ELF-1 (cell line): ENCODE measurements at places on chromosomes 12 and 14.
A peak's percentile ranks its signal among the peaks of the same experiment; 100 is the strongest.

- peak; percentile 27 for DNase-seq
These were observed 8.0 kb downstream of the SCNN1A start for GRCh38 chr12:6367065-6367968.

DNA sequence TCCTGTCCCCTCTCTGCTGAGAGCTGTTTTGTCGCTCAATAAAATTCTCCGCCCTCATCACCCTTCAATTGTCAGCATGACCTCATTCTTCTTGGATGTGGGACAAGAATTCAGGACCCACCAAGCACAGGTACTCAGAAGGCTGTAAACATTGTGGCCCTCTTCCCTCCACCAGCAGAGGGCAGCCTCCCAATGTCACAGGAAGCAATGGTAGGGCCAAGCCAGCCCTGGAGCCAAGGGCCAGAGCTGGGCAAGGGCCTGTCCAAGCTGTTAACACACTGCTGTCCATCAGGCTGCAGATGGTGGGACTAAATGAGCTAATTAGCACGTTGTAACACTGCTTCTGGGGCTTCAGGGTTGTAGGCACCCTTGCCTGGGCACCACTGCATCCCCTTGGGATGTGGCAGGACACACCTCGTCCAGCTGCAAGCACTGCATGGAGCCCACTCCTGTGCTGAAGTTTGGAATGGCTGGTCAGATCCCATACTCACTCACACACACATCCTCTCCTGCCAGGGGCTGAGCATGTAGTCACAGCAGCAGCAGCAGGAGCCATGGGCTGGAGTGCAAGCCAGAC, 62.7 kb upstream of the HECTD1 start:
- DNase-seq: peak; percentile 10

DNA sequence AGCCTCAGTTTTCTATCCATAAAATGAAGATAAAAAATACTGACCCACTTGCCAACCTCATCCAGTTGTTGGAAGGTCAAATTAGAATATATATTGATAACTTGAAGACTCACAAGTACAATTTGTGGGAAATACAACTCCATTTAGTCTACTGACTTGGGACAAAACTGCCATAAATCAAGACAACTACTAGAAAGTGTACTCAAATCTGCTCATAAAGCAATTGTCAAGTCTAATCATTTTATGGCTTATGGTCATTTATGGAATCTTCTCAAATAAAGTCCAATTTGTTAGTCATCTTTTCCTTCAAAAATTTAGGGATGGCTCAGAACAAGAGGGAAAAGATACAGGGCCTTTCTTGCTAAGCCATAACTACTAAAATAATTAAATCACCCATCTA, 7.0 kb downstream of the BTG1 start:
- DNase-seq: no peak

DNA sequence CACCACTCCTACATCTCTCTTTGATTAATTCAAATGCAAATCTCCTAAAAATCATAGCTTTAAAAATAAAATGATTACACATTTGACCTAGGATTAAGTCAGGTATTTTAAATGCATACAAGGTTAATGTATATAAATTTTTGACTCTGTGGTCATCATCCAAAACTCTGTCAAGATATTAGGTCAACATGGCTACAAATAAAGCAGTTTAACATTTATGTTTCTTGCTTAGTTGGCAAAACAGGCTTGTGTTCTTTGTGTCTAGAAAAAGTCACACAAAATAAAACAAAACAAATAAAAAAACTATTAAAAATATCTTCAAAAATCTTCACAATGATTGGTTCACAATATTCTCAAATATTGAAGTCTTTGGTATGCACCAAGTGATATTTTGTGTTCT, 473.2 kb downstream of the LRFN5 start:
- no peak for DNase-seq

GRCh38 chr12:96500693-96501092, 11.3 kb downstream of the CFAP54 start:
- no peak for DNase-seq

GRCh38 chr12:619346-619745, 43.9 kb downstream of the NINJ2 start:
- DNase-seq: no peak

DNA sequence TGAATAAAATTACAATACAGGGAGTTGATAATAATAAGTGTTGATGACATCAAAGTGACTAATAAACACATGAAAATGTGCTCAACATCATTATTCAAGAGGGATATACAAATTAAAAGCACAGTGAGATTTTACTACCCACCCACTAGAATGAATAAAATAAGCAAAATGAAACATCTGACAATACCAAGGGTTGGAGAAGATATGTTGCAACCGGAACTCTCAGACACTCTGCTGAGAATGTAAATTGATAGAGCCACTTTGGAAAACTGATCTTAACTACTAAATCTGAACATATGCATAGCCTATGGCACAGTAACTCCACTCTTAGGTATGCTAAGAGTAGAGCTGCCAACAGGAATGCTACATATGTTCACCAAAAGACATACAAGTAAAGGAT, 44.0 kb upstream of the CEP83 start:
- DNase-seq: no peak

DNA sequence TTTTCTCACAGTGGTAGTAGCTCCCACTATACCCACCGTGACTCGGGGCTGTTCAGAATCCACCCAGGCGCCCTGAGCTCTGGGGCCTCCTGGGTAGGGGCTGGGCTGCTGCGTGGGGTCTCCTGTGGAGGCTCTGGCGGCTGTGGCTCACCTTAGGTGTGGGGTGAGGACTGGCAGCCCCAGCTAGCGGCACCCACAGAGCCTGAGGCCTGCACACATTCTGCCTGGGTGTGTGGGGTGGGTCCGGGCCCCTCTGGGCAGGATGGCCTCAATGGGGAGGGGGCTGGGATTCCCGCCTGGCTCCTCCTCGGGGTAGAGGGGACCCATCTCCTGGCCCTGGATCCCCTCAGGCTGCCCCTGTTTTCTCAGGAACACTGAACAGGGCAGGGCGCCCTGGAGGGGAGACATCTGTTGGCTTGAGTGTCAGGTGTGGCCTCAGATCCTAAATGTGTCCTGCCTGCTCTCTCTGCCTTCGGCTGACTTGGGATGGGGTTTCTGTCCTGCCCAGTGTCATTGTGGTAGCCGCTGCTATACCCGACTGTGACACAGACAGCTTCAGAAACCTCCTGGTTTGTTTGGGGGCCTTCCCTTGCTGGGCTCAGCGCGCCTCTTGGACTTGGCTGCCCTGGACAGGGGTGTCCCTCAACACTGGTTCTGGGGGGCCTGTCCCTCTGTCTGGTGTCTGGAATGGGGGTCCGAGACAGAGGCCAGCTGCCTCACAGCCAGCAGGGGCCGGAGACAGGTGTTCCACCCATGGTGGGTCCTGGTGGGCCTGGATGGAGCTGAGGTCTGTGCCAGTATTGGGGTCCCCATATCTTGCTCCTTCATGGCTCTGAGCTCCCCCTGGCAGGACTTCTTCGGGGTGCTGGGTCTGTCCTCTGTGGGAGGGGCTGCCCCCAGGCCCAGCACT, 354.9 kb downstream of the TMEM121 start:
- DNase-seq: no peak

- no peak for DNase-seq
These were observed 24.0 kb upstream of the EVL start for GRCh38 chr14:100041271-100041670.

- no peak for DNase-seq
These were observed 228.4 kb upstream of the OTX2 start for GRCh38 chr14:57038689-57039088.

GRCh38 chr12:42564556-42564955, 25.0 kb downstream of the PRICKLE1 start:
- no peak for DNase-seq

DNA sequence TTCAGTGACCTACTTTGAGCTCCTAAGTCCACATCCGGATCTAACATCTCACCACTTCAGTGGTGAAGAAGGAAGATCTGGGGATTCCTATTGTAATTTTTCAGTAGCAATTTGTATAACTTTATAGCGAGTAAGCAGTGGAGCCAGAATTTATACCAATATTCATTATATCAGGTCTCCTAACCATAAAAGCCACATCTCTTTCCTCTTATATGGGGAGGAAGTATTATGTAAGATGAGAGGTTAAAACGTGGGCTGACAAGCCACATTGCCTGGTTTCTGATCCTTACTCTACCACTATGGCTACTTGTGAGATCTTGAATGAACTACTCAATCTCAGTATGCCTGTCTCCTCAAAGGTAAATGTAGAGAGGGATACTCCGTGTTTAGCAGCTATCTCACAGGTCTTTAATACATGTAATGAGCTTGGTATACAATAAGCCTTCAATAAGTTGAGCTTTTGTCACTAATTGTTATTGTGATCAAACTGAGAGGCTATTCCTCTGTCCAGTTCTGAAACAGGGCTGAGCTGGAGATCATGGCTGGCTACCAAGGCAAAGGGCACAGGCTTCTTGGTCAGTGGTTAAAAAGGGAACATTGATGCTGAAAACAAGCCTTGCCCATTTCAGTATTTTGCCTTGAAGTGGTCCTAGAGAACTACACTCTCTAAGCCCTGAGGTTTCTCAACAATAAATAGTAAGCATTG, 3.3 kb upstream of the TMEM117 start:
- DNase-seq: no peak
